Kidney epithelial cell (primary cell): ENCODE measurements at places on chromosomes 7 and 10.

GRCh38 chr10:488933-489215, 200.6 kb downstream of the DIP2C start:
- no peak for DNase-seq

DNA sequence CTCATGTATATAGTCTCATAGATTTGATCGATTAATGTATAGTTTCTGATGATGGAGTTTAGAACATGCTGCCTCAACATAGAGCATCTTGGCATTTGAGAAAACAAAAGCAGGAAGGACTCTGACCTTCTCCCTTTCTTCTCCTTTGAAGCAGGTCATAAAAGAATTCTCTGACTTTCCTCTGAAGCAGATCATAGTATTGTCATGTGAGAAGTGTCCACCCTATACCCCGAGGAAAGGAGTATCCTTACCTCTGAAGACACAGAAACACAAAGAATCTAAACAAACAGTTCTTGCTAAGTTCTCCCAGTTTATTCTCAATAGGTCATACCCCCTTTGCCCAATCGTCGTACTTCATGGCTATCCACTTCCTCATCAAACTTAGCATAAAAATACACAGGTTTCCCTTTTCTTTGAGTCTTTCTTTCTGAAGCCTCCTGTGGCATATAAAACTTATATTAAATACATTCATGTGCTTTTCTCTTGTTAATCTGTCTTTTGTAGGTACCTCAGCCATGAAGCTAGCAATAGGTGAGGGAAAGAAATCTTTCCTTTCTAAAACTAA, 194.9 kb downstream of the REEP3 start:
- DNase-seq, result no peak

DNA sequence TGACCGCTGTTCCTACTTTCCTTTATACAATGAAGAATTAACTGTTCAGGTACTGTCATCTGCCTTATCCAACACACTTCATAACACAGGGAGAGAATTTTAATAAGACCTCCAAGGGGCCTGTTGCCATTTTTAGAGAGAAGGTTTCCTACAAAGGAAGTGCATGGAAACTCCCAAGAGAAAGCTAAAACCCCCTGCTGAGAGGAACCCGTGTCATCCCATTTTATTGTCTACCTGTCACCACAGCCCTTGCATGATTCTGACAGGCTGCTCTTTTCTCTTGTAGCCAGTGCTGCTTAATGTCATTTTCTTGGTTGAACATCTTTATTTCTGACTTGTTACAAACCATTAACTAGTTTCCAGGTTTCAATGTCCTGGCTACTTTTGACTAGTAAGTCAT, 98.4 kb downstream of the SNX10 start:
- no peak for DNase-seq

DNA sequence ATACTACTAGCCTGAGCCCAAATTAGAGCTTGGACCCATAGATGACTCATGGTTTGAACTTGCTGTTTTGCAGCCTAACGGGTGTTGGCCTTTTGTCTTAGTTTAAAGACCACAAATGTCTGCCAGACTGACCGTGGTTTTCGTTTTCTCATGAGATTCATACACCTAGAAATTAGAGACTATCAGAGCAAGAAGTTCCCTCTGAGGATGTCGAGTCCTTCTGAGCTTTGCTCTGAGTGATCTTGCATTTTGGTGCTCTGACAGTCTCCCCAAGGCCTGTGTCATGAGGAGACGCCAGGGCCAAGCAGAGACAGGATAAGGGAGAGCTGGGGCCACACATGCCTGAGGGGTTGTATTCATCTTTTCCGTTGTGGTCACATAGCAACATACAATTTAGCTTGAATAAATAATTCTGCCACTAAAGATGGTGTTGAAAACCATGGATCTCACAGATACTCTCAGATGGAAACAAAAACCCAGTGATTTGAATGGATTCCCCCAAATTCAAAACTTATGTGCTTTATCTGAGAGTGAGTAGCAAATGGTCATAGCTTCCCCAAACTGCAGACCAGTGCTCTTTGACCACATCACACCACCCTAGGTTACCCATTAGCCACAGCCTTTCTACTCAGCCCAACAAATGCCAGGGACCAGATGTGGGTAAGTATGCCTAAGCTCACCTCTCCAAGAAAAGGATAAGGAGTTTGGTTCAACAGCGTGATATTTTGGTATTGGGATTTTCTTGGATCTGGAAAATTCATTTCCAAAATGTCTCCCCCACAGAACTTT, 762.0 kb upstream of the IGFBP3 start:
- no peak for DNase-seq

- no peak for DNase-seq
These were observed 410.5 kb downstream of the PAXIP1 start for GRCh38 chr7:154592388-154592787.

DNA sequence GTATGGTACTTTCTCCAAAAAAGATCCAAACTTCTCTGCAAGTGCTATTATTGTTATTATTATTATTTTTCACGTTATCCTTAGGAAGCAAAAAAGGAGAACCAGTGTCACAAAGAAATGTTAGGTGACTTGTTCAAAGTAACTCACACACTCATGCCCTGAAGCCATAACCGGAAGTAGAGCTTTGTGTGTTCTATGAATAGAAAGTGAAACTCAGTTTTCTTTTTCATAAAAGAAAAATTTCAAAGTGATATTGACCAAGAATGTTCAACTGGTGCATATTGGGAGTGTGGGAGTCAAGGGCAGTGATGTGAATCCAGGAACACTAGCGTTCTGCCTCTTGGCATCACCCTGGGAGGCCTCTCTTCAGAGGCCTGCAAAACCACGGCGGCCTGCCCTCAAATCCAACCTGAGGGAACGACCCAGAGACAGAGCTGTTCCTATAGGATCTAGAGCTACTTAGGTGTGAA, 106.1 kb downstream of the PRKCQ start:
- DNase-seq, result no peak

- no peak for DNase-seq
These were observed 13.0 kb upstream of the DLG5 start for GRCh38 chr10:77939561-77940001.

- DNase-seq, result no peak
These were observed 23.0 kb upstream of the KMT2E start for GRCh38 chr7:104990983-104991382.

DNA sequence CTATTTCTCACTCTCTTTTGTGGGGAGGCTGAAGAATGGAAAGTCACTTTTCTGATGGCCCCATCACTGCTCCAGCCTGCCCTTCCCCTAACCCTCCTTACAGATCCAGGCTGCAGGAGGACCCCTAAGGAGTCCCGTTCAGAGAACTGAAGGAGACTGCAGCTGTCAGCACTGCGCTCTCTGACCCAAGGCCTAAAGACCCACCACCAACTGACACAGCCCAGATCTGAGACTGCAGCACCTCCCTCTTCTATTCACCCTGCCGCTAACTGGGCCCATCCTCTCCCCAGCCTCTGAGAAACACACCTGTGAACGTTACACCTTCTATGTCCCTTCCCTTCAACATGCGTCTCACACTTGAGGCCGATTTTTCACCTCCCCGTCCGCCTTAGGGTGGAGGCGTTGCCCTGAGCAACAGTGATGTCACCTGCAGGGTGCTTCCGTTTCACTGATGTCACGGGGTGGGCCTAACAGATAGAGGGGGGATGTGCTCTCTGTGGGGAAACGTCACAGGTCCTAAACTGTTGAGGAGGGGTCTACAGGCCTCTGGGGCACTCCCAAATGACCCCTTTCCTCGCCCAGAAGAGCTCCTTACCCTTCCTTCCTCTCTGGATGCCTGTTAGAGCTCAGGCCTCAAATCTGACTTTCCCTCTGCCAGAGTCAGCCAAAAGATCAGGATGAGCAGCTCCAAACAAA, 5.1 kb downstream of the ITPRIP start:
- DNase-seq, result no peak

DNA sequence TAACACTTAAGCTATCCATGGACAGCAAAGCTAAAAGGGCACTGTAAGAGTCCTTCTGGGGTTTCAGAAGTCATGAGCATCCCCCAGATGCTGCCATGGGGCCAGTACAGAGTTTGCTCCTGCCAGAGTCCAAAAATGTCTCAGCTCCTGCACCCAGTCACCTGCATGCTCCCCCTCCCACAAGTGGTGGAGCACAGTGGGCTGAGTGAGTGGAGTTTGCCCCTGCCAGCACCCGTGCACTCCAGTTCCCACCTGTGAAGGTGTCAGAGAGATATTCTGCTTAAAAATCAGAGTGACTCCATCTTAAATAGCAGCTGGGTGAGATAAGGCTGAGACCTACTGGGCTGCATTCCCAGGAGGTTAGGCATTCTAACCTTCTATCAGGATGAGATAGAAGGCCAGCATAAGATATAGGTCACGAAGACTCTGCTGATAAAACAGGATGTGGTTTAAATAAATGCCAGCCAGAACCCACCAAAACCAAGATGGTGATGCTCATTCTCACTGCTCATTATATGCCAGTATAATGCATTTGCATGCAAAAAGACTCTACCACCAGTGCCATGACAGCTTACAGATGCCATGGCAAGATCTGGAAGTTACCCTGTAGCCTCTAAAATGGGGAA, 140.1 kb upstream of the ZNF92 start:
- no peak for DNase-seq
